ENCODE measurements at places on chromosomes 12 and 14. TPM values are rescaled to one million over a fixed set of nuclear protein-coding genes. Genes with fewer than 3 reads are reported as not detected.

DNA sequence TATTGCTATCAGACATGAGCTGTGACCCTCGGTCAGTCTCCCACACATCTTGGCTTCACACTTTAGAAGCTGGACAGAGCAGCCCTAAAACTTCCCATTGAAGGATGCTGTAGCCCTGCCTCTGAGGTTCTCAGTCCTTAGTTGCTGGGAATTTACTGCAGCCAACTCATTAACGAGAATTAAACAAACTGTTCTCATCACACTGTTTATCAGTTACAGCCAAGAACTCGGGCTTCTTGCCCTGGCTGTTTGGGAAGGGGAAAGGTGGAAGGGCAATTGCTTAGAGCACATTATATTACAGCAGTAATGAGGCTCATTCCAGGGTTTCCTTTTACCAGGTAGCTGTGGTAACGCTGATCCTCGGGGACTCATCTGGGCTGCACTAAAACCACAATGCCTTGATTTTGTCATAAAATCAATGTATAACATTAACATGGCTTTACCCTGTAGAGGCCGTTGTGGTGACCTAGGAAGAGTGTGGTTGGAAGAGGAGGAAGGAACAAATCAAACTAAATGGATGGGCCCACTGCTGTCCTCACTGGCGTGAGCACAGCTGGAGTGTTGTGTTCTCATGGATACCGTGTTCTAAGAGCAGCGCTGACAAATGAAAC, 87.1 kb downstream of the GPR135 start:
- no peak for DNase-seq

- DNase-seq: no peak
Measured at GRCh38 chr12:102329883-102330282, 132.2 kb upstream of the PMCH start.

DNA sequence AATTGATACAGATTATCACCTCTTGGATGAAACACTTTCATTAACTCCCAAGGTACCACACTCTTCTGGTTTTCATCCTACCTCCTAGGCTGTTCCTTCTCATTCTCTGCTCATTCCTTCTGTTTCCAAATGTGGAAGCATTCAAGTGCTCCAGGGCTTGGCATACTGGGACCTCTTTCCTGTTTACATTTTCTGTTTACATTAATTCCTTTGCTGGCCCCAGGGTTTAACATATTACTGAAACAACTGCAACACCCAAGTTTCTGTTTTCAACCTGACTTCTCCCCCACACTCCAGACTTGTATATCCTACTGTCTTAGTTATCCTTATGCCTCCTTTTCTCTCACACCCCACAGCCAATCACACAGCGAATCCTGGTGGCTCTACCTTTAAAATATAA, 386.3 kb upstream of the GARIN6 start:
- DNase-seq: no peak

GRCh38 chr12:130433411-130433810, 95.7 kb downstream of the PIWIL1 start:
- DNase-seq: no peak

GRCh38 chr12:59084511-59085375, 164.4 kb upstream of the LRIG3 start:
- peak; percentile 73 for DNase-seq

- DNase-seq: no peak
Measured at GRCh38 chr12:116919247-116919661, 8.5 kb downstream of the FBXW8 start.

DNA sequence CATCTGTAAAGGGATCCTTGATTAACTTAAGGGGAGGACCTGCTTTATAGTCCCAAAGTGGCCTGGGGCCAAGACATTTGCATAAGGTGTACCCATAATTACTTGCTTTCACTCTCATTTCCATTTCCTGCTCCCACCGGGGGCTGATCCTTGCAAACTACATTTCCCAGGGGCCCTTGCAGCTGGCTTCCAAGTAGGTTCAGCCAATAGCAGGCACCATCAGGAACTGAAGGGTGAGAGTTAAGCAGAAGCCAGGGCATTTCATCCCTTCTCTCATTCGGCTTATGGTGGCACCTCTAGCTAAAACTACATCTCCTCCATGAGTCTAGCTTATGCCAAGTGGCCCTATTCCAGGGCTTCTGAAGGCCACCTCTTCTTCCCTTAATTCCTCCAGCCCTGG, 88.8 kb downstream of the CCDC60 start:
- DNase-seq: peak; percentile 92

The TMPRSS12 gene
- not detected for total RNA-seq

DNA sequence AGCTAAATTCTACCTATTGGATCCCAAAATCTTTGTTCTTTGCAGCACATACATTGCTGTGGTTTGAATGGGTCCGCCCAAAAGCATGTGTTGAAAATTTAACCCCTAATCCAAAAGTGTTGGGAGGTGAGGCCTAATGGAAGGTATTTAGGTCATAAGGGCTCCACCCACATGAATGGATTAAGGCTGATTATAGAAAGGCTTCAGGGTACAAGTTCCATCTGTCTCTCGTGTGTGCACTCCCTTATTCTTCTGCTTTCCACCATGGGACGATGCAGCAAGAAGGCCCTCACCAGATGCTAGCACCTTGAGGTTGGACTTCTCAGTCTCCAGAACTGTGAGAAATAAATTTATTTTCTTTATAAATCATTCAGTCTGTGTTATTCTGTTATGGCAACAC, 190.9 kb downstream of the SOX5 start:
- DNase-seq: no peak

Data from endodermal cell (in vitro differentiated cells).